ENCODE measurements at places on chromosomes 5 and 9.

GRCh38 chr5:561408-561807 is 37.2 kb upstream of the SLC9A3 start:
- no peak for DNase-seq

DNA sequence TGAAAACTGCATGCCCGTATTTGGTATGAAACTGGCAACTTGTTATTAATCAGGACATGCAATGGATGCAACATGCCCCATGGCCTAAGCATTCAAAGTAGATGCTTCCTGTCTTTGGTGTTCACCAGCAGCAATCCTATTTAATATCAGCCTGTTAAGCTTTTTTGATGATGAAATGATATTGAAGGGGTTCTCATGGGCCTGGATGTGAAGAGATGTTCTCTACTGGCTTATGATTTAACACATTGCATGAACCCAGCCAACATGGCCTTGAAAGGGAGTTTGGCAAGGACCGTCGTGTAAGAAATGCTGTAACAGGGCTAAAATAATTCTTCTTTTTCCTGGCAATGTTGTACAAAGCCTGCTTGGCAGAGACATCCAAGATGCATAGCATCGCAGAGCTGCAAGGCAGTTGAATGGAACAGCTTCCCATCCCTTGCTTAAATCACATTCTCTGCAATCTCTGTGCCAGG is 111.2 kb downstream of the SMARCA2 start:
- DNase-seq, result no peak

GRCh38 chr5:31638345-31638744 is 586 bp upstream of the PDZD2 start:
- DNase-seq, result no peak

GRCh38 chr5:178392386-178392785 is 159.8 kb upstream of the PHYKPL start:
- no peak for DNase-seq

DNA sequence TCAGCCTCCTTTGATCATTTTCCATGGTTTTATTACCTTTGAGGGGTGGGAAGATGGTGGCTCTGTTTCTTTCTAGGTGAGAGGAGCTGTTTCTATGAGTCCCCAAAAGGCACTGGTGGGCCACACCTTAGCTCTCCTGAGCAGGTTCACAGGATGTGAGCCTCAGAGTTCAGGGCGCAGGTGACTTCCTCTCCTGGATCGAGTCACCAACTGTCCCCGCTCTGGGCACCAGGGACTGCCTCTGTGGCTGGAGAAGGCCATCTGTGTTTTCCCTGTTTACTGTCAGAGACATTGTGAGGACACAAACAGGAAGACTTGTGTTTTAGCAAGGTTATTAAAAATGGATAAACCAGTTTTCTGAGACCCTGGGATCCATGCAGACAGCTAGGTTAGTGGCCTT is 68.5 kb downstream of the IL31RA start:
- no peak for DNase-seq

GRCh38 chr5:146744068-146744745 is 134.3 kb downstream of the PPP2R2B start:
- no peak for DNase-seq

- DNase-seq, result no peak
Measured at GRCh38 chr9:1591310-1591709, 423.8 kb upstream of the SMARCA2 start.

DNA sequence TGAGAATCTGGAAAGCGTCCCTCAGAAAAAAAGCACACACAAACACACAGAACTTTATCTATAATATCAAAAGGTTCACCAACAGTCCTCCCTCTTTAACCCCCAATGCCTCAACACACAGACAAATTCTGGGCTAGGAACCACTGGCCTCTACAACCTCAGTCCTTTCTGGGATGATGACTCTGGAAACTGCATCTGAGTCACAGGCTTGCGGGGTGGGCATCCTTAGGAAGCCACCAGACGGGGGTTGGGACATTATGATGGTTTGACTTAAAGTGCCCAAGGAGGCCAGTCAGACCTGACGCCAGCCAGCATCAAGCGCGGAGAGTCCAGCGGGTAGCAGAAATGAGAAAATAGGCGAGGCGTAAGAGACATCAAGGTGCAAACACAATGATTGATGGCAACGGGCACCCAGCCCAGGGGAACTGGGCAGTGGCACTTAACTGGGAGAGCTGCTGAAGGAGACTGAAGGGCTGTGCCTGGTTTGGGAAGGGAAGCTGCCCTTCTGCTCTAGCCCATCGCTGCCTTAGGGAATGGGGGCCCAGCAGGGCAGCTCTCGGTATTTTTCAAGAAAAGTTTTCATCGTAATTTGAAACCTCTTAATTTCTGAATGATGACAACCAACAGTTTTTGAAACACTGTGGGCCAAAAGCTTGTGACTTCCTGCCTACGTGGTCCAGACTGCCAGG is 20.7 kb downstream of the SPRY4 start:
- DNase-seq, result no peak

- DNase-seq, result no peak
Measured at GRCh38 chr9:112430006-112430522, 50.2 kb downstream of the HSDL2 start.

GRCh38 chr9:82810915-82811314 is 252.0 kb downstream of the RASEF start:
- DNase-seq, result no peak

DNA sequence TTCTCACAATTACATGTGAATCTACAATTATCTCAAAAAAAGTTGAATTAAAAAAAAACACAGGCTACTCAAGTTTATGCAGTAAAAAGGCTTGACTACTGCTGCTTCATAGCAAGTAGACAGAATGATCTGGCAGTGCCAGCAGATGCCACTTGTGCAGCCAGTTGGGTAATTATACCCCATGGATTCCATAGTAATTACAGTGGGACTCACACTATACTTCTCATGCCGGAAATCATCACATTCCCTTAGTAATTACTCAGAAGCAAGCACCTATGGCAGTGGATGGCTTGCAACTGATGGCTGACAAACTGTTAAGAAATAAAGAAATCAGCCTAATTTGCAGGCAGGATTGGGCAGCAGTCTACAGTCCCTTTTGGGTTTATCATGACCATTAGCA is 463.2 kb upstream of the KLF4 start:
- no peak for DNase-seq

DNA sequence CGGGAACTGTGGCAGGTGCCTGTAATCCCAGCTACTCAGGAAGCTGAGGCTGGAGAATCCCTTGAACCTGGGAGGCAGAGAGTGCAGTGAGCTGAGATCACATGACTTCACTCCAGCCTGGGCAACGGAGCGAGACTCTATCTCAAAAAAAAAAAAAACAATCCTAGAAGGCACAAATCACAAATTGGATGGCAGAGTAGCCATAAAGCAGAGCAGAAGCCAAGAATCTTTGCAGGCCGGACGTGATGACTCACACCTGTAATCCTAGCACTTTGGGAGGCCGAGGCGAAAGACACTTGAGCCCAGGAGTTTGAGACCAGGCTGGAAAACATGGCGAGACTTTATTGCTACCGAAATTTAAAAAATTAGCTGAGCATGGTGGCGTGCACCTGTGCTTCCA is 9.2 kb upstream of the FUBP3 start:
- DNase-seq, result no peak

DNA sequence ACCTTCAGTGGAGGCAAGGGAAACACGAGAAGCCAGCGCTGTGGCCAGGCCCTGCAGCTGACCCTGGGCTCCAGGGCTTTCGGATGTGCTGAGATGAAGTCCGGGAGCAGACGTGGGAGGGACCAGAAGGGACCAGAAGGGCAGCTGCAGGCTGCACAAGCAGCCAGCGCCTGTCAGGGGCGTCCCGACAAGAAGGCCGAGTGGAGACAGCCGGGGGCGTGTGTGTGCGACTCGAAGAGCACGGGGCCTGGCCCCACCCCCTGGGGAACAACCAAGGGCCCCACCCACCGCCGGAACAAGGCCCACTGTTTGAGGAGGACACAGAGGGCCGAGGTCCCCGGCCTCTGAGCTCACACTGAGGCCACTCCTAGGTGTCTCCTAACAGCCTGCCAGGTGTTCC is 31.4 kb downstream of the SLC12A7 start:
- DNase-seq, result no peak

GRCh38 chr9:120696551-120697230 is 17.6 kb downstream of the MEGF9 start:
- DNase-seq, result no peak

DNA sequence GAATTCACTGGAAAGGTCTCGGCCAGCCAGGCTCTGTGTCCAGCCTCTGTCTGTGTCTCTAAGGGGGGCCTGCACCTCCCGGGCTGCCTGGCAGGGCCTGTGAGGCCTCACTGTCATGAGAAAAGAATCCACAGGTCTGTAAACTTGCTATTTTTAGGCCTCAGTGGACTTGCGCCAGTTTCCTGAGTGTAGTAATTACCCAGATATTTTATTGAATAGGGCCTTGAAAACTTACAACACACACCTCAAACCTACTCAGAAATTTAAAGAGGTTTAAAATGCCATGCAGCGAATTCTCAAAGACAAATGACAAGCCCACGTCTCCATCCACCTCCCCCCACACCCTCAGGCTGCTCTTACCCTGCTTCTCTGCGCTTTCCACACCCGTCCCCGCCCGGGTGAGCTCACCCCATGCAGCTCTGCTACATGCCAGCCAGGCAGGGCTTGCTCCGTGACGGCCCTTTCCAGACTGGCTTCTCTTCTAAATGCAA is 8.8 kb upstream of the TENT4A start:
- DNase-seq, result no peak

DNA sequence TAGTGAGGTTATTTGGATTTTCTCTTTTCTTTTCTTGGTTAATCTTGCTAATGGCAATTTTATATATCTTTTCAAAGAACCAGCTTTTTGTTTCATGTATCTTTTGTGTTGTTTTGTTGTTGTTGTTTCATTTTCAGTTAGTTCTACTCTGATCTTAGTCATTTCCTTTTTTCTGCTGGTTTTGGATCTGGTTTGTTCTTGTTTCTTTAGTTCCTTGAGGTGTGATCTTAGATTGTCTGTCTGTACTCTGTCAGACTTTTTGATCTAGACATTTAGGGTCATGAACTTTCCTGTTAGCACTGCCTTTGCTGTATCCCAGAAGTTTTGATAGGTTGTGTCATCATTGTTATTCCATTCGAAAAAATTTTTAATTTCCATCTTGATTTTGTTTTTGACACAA is 399.7 kb downstream of the TLE1 start:
- DNase-seq, result no peak

DNA sequence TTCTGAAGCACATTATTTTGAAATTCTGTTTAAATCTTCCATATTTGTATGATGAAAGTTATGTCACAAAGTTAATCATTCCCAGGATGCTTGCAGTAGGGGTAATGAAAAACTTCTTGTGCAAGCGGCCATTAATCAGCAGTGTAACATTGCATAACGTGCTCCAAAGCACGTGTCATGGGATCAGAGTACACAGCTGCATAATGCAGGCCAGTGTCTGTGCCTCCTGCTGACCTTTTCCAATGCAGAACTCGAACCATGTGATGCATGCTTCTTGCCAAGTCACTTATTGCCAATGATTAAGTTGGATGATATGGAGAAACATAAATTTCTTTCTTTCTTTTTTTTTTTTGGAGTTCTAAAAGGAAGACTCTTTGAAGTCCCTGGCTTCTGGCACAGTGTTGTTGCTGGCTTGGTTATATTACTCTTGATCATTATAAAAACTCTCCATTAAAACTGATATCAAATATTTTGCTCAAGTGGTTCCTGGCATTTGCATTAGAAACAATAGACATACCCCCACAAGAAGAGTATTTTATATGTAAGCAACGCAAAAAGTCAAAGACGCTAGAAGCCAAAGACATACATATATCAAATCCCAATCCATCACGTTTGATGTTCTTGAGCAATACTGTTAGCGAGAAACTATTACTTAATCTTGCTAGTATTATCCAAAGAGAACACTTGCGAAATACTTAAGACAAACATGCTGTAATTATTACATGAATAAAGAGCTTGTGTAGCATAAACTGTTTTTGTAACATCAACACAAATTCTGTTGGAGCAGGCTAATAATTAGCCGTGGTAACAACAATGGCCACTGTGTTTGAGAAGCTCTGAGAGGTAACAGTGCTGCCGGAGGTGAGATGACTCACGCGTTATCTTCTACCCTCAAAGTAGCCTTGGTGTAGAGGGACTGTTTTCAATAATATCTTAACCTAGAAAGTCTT is 164.2 kb downstream of the AUH start:
- DNase-seq, result no peak

GRCh38 chr9:129177443-129177790 is 644 bp downstream of the IER5L start:
- DNase-seq, result no peak

DNA sequence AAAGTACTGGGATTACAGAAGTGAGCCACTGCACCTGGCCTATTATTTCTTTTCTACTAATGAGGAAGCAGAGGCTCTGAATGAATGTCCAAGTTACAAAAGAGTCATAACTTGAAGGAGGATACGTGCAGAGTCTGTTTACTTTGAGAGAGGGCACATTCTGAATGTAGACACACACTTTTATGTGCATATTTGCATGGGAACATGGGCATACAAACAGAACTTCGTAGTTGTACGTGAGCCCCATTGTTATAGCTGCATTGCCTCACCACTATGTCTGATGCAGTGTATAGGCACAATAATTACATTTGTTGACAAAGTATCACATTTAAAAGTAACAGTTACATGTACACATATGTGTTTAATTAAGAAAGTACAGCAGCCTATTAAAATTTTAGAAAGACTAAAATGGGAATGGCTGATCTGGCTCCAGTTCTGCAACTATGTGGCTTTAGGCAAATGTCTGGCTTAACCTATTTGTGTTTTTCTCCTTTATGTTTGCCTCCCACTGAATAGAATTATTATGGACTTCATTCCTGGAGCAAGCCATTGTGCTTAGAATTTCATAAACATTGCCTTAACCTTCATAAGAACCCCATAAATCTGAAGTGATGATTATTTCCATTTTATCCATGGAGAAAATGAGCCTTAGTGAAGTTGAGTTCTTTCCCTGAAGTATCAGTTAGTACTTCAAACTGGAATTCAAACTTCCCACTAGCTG is 3.0 kb upstream of the DPYSL3 start:
- no peak for DNase-seq

GRCh38 chr9:135385793-135386192 is 93.8 kb upstream of the PPP1R26 start:
- DNase-seq, result no peak

- DNase-seq, result no peak
Measured at GRCh38 chr9:70746760-70747159, 332.3 kb upstream of the KLF9 start.

DNA sequence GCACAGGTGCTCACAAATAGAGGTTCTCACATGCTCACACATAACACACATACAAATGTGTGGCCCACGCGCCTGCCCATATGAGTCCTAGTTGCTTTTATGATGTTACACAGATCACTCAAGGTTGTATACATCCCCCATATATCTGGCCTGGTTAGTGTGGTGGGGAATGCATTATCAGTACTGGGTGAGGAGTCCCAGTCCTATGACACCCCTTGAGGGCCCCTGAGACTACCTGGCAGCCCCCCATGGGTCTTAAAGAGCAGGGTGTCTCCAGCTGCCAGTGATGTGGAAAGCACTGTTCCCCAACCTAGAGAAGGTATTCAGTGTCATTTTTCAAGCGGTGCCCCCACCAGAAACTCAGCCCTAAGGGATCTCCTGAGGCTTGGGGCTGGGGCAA is 2.8 kb upstream of the HAND1 start:
- no peak for DNase-seq

DNA sequence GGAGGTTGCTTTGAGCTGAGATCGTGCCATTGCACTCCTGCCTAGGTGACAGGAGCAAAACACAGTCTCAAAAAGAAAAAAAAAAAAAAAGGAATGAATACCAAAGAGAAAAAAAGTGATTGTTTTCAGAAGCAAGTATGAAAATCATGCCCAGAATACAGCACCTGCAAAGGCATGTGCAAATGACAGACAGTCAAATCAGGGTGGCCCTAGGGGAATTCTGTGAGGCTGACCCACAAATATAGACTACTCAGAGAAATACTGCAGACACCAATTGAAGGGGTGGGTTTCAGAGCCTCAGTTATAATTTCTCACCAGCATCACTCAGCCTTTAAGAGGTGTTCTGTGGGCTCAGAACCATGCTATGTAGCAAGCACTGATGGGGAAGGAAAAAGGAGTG is 28.6 kb downstream of the DCAF12 start:
- DNase-seq, result no peak

Measured in activated CD4-positive, alpha-beta T cell treated with anti-CD3 and anti-CD28 coated beads for 24 hours (primary cell).